Endothelial cell of umbilical vein (primary cell): ENCODE measurements at places on chromosomes 1 and 21. TPM values are rescaled to one million over a fixed set of nuclear protein-coding genes. Genes with fewer than 3 reads are reported as not detected.
A peak's percentile ranks its signal among the peaks of the same experiment; 100 is the strongest.

DNA sequence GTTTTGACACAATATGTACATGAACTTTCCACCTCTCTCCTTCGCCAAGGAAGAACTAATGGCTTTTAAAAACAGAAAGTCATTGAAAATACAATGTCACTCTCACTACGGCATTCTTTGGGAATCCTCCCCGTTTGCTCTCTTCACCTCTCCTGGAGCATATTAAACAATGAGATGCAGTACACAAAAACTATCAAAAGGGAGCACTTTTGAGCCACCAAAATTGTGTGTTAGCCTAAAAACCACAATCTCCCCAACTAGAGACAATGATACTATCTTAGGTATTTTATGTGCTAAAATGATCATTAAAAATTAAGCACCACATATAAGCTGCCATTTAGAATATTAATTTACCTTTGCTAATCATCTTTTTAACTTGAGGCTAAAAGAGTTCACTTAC is 425.5 kb downstream of the KCTD3 start:
- H3K36me3 ChIP-seq = no peaks in the 10 kb centered on the region
- DNase-seq = no peak
- H3K27ac ChIP-seq = no peak overlapping the region

GRCh38 chr1:94045465-94046056 is 75.4 kb downstream of the ABCA4 start:
- no peaks in the 10 kb centered on the region for H3K36me3 ChIP-seq
- no peak overlapping the region for H3K4me3 ChIP-seq
- H3K4me1 ChIP-seq = peaks cover 65% of the 10 kb centered on the region
- peak; percentile 97 for DNase-seq
- peak overlapping the region; percentile 89 for H3K27ac ChIP-seq
- H3K27me3 ChIP-seq = no peaks in the 10 kb centered on the region

DNA sequence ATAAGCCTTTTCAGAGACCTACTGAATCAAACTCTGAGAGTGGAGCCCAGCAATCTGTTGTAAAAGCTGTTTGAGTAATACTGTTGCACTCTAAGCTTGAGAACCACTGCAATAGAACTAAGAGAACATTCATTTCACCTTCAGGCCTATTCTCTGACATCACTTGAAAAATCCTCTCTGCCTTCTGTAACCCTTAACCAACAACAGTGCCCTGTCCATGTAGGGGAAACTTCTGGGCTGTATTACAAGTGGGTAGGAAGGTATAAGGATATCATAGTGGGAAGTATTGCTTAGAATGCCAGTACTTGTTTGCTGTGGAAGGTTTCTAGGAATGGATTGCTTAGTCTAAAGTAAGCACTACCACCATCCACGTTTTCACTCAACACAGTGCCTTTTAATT is 42.9 kb downstream of the SH3GLB1 start:
- H3K27me3 ChIP-seq = no peaks in the 10 kb centered on the region
- no peak overlapping the region for H3K27ac ChIP-seq

The TMEM269 gene
- 0.03 TPM in 1 of 2 replicates, not detected in the other for polyA plus RNA-seq

The TEKT2 gene
- polyA plus RNA-seq = 0.61 and 0.62 TPM in 2 replicates

DNA sequence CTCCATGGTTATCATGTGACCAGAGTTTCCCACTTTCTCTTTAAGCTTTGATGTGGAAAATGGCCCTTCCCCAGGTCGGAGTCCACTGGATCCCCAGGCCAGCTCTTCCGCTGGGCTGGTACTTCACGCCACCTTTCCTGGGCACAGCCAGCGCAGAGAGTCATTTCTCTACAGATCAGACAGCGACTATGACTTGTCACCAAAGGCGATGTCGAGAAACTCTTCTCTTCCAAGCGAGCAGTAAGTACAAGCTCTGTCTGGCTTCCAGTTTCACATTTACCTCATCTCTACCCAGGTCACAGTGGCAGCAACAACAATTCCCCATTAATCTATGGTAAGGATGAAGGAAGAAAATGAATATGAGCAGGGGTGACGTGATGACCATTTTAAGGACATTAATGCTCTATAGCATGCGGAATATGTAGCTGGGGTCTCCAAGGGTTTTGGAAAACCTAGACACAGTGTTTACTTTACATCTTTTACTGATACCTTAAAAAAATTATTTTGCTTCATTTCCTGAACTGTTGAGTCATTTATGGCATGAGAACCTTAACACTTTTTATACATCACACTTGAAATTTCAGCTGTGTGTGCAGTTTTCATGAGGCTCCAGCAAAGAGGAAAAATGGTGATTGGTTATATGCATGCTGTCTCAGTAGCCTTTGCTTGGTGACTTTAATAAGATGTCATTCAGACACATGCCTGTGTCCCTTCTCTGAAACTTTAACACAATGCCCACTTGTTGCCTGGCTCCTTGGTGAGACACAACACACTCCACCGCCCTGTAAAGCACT is 286.3 kb upstream of the SGIP1 start:
- no peak overlapping the region for H3K27ac ChIP-seq
- peaks cover 26% of the 10 kb centered on the region for H3K4me1 ChIP-seq
- DNase-seq = no peak

DNA sequence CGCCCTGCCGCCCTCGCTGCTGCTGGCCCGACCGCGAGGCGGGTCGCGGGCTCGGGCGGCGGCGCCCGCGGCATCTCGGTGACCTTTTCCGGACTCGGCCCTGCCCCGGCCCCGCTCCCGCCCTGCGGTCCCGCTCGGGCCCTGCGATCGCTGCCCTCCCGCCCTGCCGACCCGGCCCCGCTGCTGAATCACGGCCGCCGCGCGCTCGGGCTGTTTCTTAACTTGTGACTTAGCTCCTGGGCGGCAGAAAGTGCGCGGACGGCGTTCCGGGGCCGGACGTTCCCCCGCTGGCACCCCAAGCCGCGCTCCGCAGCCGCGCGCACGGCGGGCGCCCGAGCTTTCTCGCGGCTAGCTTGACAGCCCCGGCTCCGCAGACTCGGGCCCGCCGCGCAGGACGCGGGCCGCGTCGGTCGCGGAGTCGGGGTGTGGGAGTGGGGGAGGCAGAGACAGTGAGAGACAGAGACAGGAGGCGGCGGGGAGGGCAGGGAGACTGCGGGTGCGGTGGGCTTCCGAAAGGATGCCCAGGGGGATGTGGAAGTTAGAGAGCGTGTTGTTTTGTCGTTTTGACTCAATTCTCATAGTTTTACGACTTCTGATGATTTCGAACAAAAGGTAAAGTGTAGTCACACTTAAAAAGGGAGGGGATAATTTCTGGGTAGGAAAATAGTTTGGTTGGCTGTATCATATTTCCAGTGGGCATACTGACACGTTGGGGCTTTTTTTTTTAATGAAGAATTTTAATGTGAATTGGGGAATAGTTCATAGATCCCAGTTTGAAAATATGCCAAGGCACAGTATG is 49.8 kb downstream of the PRDM2 start:
- H3K36me3 ChIP-seq = no peaks in the 10 kb centered on the region
- H3K27ac ChIP-seq = peak overlapping the region; percentile 62
- no peaks in the 10 kb centered on the region for H3K27me3 ChIP-seq
- peaks cover 14% of the 10 kb centered on the region for H3K4me1 ChIP-seq
- H3K4me3 ChIP-seq = peak overlapping the region; percentile 83

The TMCC2 gene
- 2.0 TPM in 2 replicates for polyA plus RNA-seq

The MIXL1 gene
- polyA plus RNA-seq = 0.58 and 0.75 TPM in 2 replicates

The PACC1 gene
- 22.3 and 27.0 TPM in 2 replicates for polyA plus RNA-seq

GRCh38 chr1:182139496-182139895 is 78.0 kb upstream of the ZNF648 start:
- H3K27me3 ChIP-seq = no peaks in the 10 kb centered on the region
- no peaks in the 10 kb centered on the region for H3K36me3 ChIP-seq
- no peak for DNase-seq
- H3K4me1 ChIP-seq = no peaks in the 10 kb centered on the region
- H3K4me3 ChIP-seq = no peak overlapping the region

DNA sequence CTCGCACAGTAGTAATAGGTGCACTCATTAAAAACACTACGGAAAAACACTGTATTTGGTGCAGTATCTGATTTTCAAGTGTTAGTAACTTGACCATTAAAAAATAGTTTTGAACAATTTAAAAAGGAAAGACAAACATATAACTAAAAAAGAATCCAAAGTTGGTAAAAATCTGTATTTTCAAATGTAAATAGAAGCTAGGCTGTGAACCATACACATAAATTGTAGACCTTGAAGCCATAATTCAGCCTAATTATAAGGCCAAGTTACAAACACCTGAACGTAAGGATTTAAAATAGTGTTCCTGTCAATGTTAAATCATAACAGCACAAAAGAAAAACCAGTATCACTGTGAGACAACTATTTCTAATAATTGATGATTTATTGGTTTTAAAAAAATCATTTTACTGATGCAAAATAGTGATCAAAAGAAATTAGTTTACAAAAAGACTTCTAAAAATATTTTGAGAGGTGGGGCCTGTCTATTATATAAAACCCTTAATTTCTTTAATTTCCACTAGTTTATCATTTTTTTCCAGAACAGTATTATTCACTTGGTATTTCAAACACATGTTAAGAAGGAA is 4.5 kb downstream of the IRF2BP2 start:
- H3K4me3 ChIP-seq = peak overlapping the region; percentile 57
- H3K27ac ChIP-seq = peak overlapping the region; percentile 87
- H3K4me1 ChIP-seq = peaks cover 38% of the 10 kb centered on the region
- no peaks in the 10 kb centered on the region for H3K27me3 ChIP-seq

The OR10J1 gene
- polyA plus RNA-seq = not detected in 2 replicates

DNA sequence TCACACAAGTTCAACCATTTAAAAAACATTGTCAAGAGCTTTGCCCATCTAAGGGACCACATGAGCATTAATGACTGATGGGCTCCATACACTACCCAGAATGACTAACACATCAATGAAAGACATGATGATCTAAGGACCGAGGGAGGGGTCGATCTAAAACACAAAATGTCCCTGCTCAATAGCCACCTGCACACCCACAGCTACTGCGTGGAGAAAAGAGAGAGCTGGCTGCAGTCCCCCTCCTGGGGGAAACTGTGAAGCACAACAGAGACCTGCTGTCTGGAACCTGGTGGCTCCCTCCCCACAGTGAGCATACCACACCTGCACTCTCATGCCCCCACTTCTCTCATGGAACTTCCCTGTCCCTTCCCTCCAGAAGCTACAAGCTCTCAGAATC is 130.1 kb upstream of the ERG start:
- no peaks in the 10 kb centered on the region for H3K36me3 ChIP-seq
- no peak for DNase-seq
- H3K27ac ChIP-seq = no peak overlapping the region
- no peak overlapping the region for H3K4me3 ChIP-seq

The CENPF gene
- polyA plus RNA-seq = 3.8 and 6.4 TPM in 2 replicates

The STX12 gene
- 26.1 and 28.7 TPM in 2 replicates for polyA plus RNA-seq

DNA sequence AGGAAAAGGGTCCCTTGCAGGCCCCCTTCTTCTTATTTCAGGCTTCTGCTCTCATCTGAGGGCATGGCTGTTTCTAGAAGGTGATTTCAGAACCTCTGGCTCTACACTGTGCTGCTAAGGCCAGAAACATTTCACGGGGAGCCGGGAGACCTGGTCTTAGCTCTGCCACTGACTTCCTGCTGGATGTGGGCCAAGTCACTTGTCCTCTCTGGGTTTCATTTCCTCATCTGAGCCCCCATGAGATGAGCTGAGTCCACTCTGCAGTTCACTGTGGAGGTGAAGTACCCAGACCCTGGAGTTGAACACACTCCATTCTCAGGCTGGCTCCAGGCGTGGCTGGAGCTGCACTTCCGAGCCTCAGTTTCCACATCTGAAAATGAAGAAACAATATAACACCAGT is 2.1 kb downstream of the PADI1 start:
- no peak for DNase-seq
- H3K27ac ChIP-seq = no peak overlapping the region

- peak; percentile 31 for DNase-seq
- H3K27me3 ChIP-seq = no peaks in the 10 kb centered on the region
- H3K27ac ChIP-seq = peak overlapping the region; percentile 91
- H3K4me1 ChIP-seq = peaks cover 15% of the 10 kb centered on the region
Measured at GRCh38 chr1:179883040-179883744, 1.1 kb downstream of the TOR1AIP1 start.

- no peak overlapping the region for H3K27ac ChIP-seq
- peaks cover 4% of the 10 kb centered on the region for H3K36me3 ChIP-seq
- no peaks in the 10 kb centered on the region for H3K4me1 ChIP-seq
- no peaks in the 10 kb centered on the region for H3K27me3 ChIP-seq
Measured at GRCh38 chr21:46371204-46372013, 47.5 kb downstream of the PCNT start.
